H9 (cell line): ENCODE measurements at places on chromosomes 1 and 21. TPM values are rescaled to one million over a fixed set of nuclear protein-coding genes. Genes with fewer than 3 reads are reported as not detected.

GRCh38 chr1:31793086-31793485 is 22.7 kb downstream of the SPOCD1 start:
- H3K4me3 ChIP-seq = no peak overlapping the region
- DNase-seq = peak; percentile 20
- no peaks in the 10 kb centered on the region for H3K36me3 ChIP-seq

- H3K36me3 ChIP-seq = peaks cover 3% of the 10 kb centered on the region; the same call in 1 of the 2 replicates
- no peaks in the 10 kb centered on the region for H3K27me3 ChIP-seq
- no peak for DNase-seq
- no peak overlapping the region for H3K27ac ChIP-seq
These were observed 30.7 kb upstream of the ACTRT2 start for GRCh38 chr1:2990376-2991115.

DNA sequence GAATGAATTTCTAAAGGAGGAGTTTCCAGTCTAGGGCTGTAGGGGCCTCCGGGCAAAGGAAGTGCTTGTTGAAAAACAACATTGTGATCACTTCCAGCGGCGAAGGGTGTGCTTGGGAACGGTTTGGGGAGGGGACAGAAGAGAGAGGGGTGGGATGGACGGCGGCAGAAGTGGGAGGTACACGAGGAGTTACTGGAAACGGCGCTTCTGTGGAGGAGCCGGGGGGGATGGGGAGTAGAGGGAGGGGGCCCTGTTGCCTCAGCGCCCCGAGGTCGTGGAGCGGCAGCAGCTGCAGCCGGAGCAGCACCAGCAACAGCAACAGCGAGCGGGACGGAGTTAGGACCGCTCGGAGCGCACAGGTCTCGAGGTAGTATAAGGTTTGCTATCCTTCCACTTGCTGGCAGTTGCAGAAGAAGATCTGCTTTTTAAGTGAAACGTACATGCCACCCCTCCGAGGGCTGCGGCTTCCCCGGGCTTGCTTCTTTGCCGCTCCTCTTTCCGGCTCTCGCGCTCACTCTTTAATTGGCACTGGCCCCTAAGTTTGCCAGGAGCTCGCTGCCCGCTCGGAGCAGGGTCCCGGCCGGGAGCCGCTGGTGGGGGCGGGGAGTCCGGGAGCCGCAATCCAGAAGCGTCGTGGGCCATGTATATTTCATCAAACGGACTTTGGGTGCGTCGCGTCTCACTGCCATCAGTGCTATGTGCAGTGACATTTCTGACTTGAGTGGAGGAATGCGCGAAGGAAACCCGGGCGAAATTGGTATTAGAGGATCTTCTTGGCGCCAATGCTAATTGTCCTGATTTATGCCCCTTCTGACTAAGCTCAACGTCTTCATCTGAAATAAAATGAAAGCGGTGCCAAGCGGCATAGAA is 771 bp upstream of the NTNG1 start:
- no peak overlapping the region for H3K27ac ChIP-seq
- H3K4me3 ChIP-seq = peak overlapping the region; percentile 80
- no peaks in the 10 kb centered on the region for H3K4me1 ChIP-seq
- H3K27me3 ChIP-seq = no peaks in the 10 kb centered on the region
- H3K36me3 ChIP-seq = no peaks in the 10 kb centered on the region

PLCH2 gene
- total RNA-seq = 0.09 and 0.18 TPM in 2 replicates

UBE2U gene
- total RNA-seq = not detected in 2 replicates

EPHB2 gene
- total RNA-seq = 8.3 and 9.5 TPM in 2 replicates

TRABD2B gene
- total RNA-seq = 1.9 and 2.3 TPM in 2 replicates

LIPI gene
- not detected in 2 replicates for total RNA-seq

BARHL2 gene
- not detected in 2 replicates for total RNA-seq
